Colonic mucosa (tissue), 4 donors: ENCODE measurements at places on chromosomes 2 and 18. TPM values are rescaled to one million over a fixed set of nuclear protein-coding genes. Genes with fewer than 3 reads are reported as not detected.

DNA sequence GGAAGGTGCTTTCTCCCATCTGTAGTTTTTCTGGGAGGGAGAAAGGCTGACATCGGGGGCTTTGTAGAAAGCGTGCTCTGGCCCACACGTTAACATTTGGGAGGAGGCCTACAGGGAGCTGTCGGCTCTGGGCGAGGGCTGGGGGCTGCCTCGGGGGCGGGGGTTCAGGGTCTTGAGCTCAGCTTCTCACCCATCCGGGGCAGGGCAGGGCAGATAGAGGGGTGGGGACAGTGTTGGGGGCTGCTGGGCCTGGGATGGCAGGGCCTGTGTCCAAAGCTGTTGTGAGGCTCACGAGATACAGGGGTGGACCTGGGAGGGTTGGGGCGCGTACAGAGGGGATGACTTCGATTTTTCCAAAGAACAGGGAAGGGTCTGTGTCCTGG, 27.0 kb downstream of the NFATC1 start:
- no peak for DNase-seq
- H3K27me3 ChIP-seq: no peaks in the 10 kb centered on the region
- H3K4me3 ChIP-seq: no peak overlapping the region
- no peaks in the 10 kb centered on the region for H3K4me1 ChIP-seq
- H3K27ac ChIP-seq: no peak overlapping the region

GRCh38 chr18:62755454-62755853, 40.1 kb downstream of the PHLPP1 start:
- no peaks in the 10 kb centered on the region for H3K36me3 ChIP-seq
- H3K27ac ChIP-seq: no peak overlapping the region
- H3K4me3 ChIP-seq: no peak overlapping the region

- H3K4me1 ChIP-seq: no peaks in the 10 kb centered on the region
- H3K4me3 ChIP-seq: no peak overlapping the region
- H3K36me3 ChIP-seq: no peaks in the 10 kb centered on the region
- no peak overlapping the region for H3K27ac ChIP-seq
- DNase-seq: no peak
Measured at GRCh38 chr18:27138079-27138478, 47.0 kb downstream of the CHST9 start.

DNA sequence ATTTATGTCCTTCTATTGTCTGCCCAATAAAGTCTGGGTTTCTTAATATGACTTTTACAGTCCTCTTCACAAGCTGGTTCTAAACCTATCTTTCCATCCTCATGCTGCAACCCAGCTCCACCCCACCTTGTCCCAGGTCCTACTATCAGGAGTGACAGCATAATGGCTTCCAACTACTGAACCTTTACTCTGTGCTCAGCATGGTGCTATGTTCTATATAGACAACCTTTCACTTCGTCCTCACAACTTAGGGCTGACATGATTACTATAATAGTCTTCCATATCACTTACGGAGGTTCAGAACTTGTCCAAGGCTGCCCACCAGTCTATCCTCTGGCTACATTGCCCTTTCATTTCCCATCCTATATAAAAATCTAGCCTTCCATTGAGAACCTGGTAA, 256.8 kb downstream of the ALK start:
- DNase-seq: no peak
- H3K4me1 ChIP-seq: no peaks in the 10 kb centered on the region
- H3K36me3 ChIP-seq: no peaks in the 10 kb centered on the region
- no peak overlapping the region for H3K27ac ChIP-seq

DNA sequence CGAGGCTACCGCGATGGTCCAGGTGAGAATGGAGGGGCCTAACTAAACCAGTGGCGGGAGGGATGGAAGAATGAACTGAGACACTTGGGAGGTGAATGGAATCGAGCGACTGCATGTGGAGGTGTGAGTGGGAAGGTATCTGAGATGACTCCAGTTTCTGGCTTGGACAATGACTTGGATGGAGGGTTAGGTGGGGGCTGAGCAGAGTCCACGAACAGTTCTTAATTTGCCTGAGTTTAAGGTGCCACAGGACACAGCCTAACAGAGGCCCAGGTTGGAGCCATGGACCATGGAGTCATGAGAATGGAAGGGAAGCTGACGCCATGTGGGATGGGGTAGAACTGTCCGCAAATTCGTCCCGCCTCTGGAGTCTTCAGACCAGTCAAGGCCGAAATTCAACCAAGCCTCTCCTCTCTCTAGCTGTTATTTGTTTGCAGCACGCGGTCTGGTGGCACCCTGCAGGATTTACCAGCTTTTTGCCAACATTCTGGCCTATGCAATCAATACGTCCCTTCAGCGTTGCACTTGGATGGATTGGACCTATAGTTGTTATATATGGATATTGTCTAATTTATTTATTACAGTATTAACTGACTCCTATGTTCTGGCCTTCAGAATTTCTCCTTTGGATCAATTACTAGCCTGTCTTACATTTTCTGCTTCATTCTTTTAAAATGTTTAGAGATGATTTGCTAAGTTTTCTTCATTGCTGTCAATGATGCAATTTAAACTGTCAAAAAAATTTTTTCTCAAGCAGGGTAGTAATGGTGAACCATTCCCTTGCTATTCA, 940 bp upstream of the BOLA3 start:
- DNase-seq: no peak
- H3K36me3 ChIP-seq: no peaks in the 10 kb centered on the region
- H3K27ac ChIP-seq: no peak overlapping the region
- H3K4me3 ChIP-seq: peak overlapping the region; percentile 75
- H3K27me3 ChIP-seq: no peaks in the 10 kb centered on the region

- H3K27ac ChIP-seq: no peak overlapping the region
- no peak overlapping the region for H3K4me3 ChIP-seq
- no peaks in the 10 kb centered on the region for H3K4me1 ChIP-seq
Measured at GRCh38 chr18:28115149-28115550, 61.8 kb downstream of the CDH2 start.

DNA sequence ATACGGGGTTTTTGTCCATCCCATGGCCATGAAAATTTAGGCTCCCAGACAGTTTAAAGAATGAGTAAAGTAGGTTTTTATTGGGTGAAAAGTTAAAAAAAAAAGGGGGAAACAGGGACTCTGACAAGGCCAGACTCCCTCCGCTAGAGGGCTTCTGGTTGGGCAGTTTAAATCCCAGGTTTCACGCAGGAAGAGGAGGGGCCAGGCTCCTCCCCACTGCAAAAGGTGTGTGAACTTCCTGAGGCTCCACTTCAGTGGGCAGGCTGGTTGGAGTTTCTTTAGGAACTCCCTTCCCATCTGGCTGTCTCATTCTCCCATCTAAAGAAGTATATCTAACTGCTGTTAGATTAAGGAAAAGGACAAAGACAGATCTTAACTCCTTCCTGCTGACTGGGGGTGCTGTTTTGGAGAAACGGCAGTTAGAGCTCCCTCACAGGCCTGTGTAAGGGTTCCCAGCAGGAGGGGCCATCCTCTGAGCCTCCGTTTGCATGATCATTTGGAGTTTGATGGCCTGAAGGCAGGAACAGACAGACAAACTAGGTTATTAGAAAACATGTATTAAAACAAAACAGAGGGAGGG, 1160.7 kb downstream of the CNTNAP5 start:
- no peaks in the 10 kb centered on the region for H3K27me3 ChIP-seq
- no peaks in the 10 kb centered on the region for H3K4me1 ChIP-seq
- H3K36me3 ChIP-seq: no peaks in the 10 kb centered on the region
- DNase-seq: no peak

DNA sequence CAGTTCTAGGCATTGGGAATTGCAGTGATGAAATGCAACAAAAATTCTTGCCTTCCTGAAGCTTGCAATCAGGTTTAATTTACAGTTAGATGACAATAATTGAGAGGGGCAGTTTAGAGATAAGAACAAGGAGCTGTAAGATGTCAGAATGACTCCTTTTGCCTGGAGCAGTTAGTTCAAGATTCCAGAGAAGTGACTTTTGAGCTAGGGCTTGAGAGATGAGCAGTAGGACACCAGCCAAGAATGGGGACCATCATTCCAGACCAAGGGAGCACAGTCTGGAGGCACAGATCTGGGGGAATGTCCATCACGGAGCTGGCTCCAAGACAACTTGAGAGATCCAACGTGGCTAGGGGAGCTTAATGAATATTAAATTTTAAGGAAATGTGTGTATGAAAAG, 26.8 kb downstream of the CACNB4 start:
- no peaks in the 10 kb centered on the region for H3K27me3 ChIP-seq
- H3K4me3 ChIP-seq: no peak overlapping the region
- no peak overlapping the region for H3K27ac ChIP-seq
- DNase-seq: no peak
- H3K36me3 ChIP-seq: no peaks in the 10 kb centered on the region

DNA sequence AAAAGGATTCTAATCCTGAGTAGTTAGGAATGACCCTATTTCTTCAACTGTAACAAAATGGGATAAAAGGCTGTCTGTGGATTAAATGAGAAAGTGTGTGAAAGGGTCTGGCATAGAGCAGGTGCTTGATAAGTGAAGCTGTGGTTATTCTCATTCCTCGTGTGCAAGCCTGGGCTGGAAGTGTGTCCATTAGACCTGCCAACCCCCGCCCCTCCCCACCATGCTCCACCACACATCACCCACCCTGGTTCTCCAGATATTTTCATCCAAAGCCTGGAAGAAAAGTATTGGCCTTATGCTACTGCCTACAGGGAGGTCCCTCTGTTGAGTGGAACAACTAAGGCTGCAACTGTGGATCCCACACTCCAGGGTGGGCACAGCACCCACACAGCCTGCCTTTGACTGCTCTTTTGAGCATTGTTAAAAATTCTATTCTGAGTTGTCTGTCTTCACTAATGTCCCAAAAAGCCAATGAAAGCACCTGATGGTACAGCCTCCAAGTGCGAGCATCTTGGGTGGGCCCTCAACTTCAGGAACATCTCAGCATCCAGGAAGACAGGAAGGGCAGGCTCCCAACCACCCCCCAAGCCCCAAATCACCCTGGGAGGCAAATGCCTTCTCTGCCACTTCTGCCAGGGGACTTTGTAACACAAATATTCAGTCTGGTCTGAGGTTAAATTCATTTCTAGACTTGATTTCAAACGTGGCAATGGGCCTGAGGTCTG, 102.8 kb upstream of the PPP1CB start:
- H3K36me3 ChIP-seq: no peaks in the 10 kb centered on the region
- H3K27me3 ChIP-seq: no peaks in the 10 kb centered on the region
- no peak overlapping the region for H3K4me3 ChIP-seq

DNA sequence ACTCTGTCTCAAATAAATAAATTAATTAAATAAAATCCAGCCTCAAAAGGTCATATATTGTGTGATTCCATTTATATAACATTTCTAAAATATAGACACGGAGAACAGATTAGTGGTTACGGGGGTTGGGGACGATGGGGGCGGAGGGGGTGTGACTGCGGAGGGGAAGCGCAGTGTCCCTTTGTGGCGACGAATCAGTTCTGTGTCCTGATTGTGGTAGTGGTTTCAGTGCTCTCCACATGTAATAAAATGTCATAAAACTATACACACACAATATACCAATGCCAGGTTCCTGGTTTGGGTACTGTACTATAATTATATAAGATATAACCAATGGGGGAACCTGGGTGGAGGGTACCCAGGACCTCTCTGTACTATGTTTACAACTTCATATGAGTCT, 186.4 kb downstream of the ANAPC1 start:
- H3K36me3 ChIP-seq: no peaks in the 10 kb centered on the region
- peaks cover 4% of the 10 kb centered on the region for H3K4me1 ChIP-seq
- H3K27me3 ChIP-seq: no peaks in the 10 kb centered on the region
- H3K27ac ChIP-seq: peak overlapping the region; percentile 80
- no peak for DNase-seq

- H3K36me3 ChIP-seq: no peaks in the 10 kb centered on the region
- H3K27me3 ChIP-seq: no peaks in the 10 kb centered on the region
- peak; percentile 64 for DNase-seq
Measured at GRCh38 chr2:25340181-25340921, 1.4 kb downstream of the DNMT3A start.

DNA sequence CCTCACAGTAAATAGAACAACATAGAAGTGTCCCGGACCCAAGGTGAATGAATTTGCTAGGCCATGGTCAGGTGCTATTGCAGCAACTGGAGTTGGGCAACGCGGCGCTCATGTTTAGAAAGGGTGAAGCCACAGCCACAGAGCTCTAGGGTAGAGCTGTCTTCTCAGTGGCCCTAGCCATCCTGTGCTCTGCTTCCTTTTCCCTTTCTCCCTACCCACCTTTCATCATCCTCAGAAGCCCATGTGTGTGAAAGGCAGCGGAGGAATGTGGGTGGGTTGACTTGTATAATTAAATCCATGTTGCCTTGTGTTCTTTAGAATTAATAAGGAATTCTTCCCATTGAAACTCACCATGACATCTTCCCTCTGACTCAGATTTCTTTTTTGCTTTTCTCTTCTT, 336.7 kb downstream of the OSR1 start:
- H3K27me3 ChIP-seq: no peaks in the 10 kb centered on the region
- H3K4me1 ChIP-seq: no peaks in the 10 kb centered on the region
- no peaks in the 10 kb centered on the region for H3K36me3 ChIP-seq
- no peak overlapping the region for H3K27ac ChIP-seq

DNA sequence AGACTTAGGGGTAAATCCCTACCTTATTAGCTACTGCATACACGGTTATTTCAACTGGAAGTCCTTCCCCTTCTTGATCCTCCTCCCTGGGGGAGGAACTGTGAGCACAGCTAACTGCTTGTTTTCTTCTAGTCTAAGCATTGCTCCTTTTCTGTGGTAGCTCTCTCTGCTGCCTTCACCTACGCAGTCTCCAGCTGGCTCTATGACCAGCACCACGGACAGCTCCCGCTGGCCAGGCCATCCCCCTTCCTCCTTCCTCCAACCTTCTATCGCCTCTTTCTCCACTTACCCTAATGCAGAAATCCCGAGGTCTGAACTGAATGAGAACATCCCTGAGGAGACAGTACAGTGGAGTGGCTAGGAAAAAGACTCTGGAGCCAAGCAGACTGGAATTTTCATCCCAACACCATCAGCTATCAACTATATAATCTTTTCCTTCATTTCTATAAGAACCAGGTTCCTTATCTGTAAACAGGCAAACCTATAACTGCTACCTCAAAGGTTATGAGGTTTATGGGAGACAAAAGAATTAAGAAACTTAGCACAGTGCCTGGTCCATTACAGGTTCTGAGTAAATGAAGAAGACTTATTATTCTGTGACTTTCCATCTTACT, 4.7 kb upstream of the CFAP65 start:
- no peaks in the 10 kb centered on the region for H3K27me3 ChIP-seq

GRCh38 chr18:31402026-31402373, 25.4 kb downstream of the DSG4 start:
- no peaks in the 10 kb centered on the region for H3K4me1 ChIP-seq
- DNase-seq: no peak
- no peaks in the 10 kb centered on the region for H3K27me3 ChIP-seq
- no peak overlapping the region for H3K4me3 ChIP-seq
- H3K36me3 ChIP-seq: no peaks in the 10 kb centered on the region

Gene SNED1
- total RNA-seq: 4.6 TPM

Gene PPM1G
- 63.0 TPM for total RNA-seq

Gene KCNF1
- 0.22 TPM for total RNA-seq
